ENCODE measurements at places on chromosomes 12 and 14.

DNA sequence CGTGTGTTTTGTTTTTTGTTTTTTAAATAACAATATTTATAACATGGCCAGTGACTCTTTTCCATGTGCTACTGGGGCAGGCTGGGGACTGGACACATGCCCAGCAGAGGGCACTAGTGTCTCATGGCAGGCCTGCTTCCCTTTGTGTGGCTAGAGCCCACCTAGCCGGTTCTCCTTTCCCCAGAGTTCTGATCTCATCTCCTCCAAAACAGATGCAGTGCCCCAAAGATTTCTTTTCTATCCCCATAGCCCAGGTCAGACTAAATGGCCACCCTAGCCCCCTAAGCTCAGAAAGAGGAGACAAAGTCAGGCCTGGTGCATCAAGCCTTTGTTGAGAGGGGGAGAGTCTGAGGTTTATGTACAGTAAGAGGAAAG is 21.2 kb downstream of the PRPF40B start:
- no peak for DNase-seq

DNA sequence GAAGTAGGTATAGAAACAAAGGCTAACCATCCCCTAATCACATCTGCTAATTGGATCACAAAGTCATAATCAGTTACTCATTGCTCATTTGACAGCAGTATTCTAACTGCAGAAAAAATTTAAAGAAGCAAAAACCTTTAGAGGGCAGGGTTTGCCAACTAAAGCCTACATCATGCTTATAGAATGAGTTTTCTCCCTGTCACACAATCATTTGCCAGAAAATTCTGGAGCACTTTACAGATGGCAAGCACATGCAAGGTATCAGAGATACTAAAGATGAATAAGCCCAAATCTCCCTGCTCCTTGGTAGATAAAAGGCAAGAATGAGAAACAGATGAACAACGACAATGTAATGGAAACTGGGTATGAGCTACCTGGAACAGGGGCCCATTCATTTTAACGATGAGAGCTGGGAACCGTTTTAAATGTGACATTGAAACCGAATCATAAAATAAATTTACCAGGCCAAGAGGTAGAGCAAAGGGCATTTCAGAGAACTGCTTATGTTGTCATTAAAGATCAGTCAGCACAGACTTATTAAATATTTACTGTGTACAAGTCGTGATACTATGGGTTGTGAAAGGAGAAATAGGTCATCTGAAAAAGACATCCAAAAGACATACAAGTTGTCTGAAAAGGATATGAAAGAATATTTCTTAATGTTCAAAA is 211.4 kb upstream of the ABCD2 start:
- no peak for DNase-seq

GRCh38 chr14:85079842-85080730 is 449.9 kb upstream of the FLRT2 start:
- DNase-seq: no peak

DNA sequence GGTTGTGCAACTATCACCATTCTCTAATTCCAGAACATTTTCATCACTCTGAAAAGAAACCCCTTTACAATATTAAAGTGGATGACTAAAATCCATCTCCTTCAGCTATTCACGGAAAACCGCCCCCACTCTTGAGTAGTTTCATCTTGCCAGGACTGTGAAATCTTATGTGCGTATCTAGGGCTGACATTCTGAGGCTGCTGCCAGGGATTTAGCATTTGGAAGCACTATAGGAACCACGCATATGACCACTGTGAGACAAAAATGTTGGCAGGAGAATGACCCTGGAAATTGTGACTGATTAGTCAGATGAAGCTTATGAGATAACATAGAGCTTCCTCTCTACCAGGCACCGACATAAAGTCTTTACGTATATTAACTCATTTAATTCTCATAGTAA is 305.2 kb upstream of the PDE3A start:
- no peak for DNase-seq

GRCh38 chr14:53249059-53249458 is 95.9 kb upstream of the DDHD1 start:
- no peak for DNase-seq

DNA sequence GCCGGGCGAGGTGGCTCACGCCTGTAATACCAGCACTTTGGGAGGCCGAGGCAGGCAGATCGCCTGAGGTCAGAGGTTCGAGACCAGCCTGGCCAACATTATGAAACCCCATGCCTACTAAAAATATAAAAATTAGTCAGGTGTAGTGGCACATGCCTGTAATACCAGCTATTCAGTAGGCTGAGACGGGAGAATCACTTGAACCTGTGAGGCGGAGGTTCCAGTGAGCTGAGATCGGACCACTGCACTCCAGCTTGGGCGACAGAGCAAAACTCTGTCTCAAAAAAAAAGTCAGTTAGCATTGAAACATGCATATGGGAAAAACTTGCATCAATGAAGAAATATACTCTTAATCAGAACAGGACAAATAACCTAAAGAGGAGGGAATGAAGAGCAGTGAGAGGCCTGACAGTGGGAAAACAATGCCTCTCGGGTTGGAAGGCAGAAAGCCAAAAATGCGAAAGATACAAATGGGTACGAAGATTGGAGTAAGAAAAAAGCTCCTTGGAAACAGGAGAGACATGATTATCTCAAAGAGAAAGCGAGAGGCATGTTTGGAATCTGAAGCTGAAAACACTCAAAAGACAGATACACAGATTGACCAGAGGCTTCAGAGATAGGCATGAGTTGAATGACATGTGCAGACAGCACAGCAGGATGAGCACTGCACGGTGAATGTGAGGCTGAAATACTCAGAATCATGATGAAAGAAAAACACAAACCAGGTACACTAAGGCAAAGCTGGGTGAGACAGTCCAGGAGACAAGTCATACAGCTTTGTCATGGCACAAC is 30.6 kb downstream of the RESF1 start:
- no peak for DNase-seq

- DNase-seq: no peak
Observed at GRCh38 chr14:38342803-38343202, 86.9 kb upstream of the CLEC14A start.

GRCh38 chr12:50453872-50454271 is 50.9 kb upstream of the DIP2B start:
- no peak for DNase-seq

DNA sequence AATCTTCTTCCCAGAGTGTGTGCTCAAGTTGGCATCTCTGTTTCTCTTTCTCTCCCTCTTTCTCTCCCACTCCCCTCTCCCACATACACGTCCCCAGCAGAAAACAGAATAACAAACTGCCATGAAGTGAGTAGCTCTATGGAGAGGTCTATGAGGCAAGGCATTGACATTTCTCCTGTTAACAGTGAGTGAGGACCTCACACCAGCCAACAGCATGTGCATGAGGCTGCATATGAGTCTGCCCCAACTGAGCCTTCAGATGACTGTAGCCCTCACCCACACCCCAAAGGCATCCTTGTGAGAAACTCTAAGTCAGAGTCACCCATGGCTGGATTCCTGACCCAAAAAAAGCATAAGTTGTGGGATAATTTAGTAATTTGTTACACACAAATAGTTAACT is 50.4 kb downstream of the MAGOHB start:
- DNase-seq: no peak

DNA sequence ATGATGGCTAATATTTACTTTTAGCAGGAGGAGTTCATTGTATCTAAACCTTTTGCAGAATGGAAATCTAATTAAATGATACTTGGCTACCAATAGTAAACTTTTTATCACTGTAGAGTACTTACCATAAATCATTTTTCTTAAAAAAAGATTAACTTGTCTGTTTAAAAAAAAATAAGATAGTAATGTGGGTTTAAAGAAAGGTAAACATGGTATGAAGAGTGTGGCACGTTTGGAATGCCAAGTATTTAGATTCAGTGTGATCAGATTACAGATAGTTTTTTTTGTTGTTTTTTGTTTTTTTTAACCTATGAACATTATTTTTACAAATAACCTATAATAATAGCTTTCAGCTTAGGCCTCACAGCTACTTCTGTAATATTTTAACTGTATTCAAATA is 25.8 kb downstream of the KTN1 start:
- no peak for DNase-seq

- no peak for DNase-seq
Observed at GRCh38 chr12:57672801-57673200, 21.1 kb upstream of the OS9 start.

DNA sequence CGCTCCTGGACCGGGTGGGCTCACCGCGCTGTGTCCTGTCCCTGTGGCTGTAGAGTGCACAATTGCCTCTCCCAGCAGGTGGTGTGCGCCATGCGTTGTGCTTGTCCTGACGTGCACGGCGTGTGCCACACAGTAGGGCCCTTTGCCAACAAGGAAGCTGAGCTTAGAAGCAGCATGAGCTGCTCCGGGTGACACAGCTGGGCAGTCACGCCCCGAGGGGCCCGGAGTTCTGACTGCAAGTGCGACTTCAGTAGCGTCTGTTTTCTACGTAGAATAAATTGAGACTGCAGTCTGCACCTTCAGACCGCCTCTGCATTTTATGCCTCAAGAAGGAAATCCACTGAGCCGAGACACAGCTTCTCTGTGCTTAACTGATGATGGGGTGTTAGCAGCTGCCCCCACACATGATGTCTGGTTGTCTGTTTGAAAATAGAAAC is 81.6 kb downstream of the ADGRD1 start:
- DNase-seq: no peak

- no peak for DNase-seq
Observed at GRCh38 chr14:23125933-23126524, 7.0 kb upstream of the CEBPE start.

DNA sequence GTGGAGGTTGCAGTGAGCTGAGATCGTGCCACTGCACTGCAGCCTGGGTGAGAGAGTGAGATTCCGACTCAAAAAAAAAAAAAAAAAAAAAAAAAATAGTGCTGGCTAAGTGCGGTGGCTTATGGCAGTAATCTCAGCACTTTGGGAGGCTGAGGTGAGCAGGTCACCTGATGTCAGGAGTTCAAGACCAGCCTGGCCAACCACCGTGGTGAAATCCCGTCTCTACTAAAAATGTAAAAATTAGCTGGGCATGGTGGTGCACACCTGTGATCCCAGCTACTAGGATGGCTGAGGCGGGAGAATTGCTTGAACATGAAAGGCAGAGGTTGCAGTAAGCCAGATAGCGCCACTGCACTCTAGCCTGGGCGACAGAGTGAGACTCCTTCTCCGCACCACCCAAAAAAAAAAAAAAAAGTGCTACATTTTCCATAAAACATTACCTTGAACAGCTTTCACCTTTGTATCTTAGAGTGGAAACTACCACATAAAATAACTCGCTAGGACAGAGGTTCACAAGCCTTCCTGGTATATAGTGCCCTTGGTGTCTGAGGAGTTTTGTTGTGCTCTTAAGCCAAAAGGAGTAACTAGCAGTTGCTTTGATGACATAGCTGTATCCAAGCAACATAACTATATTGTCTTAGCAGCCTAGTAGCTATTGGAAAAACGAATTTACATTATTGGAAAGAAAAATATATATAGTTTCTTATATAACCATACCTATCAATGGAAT is 11.1 kb downstream of the PTGES3 start:
- no peak for DNase-seq

DNA sequence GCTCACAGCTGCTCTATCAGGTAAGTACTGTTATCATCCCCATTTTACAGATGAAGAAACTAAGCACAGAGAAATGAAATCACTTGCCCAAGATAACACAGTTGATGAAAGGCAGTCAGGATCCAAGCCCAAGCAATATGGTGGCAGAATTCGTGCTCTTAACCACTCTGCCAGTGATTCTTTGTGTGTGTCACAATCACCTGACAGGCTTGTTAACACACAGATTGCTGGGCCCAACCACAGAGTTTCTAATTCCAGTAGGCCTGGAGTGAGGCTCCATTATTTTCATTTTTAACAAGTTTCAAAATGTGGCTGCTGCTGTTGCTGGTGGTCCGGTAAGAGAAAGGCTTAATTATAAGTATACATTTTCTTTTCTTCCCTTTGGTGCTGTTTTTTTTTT is 134.2 kb downstream of the TGFB3 start:
- no peak for DNase-seq

DNA sequence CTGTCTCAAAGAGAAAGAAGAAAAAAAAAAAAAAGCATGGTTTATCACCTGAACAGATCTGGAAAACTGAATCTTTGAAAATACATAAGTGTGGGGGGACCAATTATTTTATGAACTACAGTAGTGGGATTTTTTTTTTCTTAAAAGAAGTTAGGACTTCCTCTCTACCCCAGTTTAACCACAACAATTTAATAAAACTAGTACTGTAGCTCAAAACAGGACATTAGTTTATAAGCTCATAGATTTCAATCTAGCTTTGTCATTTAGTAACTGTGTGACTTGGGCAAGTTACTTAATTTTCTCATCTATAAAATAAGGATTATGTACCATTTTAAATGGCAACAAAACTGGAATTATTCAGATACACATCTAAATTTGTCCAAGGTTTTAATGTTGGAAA is 23.5 kb upstream of the ARID4A start:
- DNase-seq: no peak

DNA sequence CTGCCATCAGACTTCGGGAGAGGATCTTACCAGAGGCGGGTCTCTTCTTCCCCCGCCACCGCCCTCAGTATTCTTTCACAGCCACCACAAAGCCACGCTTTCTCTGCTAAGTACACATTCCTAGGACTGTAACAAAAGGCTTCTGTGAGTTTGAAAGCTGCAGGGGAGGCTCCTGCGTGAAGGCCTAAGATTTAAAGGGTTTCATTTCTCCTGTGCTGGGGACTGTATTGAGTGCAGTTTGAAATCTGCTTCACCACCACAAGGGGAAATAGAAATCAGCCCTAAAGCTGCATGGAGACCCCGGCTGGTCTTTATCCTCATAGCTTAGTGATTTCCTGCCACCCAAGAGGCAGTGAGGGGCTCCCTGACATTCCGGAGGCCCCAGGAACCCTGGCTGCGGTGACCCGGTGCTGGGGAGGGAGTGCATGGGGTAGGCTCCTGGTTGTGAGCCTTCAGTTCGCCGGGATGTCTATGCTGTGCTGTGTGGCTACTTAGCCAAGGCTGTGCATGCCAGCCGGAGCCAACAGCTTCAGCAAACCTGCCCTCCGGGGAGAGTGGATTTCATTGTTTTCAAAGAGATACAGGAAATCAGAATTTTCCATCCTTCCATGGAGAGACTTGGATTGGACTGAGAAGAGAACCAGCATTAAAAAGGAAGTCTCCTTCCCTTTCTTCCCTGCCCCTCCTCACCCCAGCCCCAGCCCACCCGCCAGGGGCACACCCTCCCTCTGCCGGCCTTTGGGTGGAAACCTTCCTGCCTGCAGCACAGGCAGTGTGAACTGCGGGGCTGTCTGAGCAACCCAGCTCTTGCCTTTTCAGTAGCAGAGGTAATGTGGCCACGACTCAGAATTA is 163.3 kb downstream of the ETV6 start:
- DNase-seq: no peak

- no peak for DNase-seq
Observed at GRCh38 chr12:53937596-53938325, 870 bp upstream of the HOXC13 start.

GRCh38 chr12:68495336-68496070 is 115.2 kb upstream of the RAP1B start:
- no peak for DNase-seq

- no peak for DNase-seq
Observed at GRCh38 chr12:87230441-87230840, 798.8 kb downstream of the C12orf50 start.

DNA sequence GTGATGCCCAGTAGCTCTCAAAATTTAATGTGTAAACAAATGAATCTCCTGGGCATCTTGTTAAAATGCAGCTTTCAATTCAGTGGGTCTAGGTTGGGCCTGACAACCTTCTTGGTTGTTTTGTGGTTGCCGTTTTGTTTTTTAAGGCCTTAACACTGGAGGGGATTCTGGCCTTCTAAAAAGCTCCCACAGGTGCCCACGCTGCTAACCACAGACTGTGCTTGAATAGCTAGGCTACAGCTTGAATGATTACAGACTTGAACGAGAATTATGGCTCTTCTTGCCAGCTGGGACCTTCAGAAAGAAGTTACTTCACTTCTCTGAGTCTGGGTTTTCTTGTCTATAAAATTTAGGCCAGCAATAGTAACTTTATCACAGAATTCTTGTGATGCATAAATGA is 1.3 kb upstream of the FLVCR2 start:
- no peak for DNase-seq
